Right atrium auricular region (tissue), 2 donors: ENCODE measurements at places on chromosomes 11 and 22.

DNA sequence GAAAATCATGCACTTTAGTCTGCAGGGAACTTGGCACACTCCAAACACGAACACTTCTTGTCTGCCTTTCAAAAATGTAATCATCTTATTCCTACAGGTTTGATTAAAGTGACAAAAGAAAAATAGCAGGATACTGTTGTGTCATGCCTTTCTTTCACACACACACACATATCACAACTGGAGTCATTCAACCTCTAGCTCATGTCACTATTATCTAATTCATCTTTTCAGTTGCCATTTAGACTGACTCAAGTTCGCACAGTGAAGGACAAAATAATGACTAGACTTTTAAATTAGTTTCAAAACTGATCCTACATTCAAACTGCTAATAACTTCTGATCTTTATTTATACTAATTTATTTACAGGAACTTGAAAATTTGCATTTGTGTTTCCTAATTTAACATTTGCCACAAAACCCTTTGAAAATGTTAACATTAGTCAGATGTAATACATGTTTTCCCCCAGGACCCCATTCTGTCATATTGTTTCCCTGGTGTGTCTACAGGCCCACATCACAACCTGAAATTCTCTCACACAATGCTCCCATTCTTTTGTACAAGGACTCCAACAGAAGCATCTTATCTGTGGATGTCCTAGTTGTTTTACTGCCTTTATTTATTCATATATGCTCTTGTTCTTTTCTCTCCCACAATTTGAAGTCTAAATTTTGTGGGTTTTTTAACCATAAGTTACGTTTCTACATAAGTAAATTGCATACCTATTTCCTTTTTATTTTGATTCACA is 171.1 kb downstream of the GRIA4 start:
- no peaks in the 10 kb centered on the region for H3K27me3 ChIP-seq
- H3K4me1 ChIP-seq: no peaks in the 10 kb centered on the region
- DNase-seq: no peak
- no peaks in the 10 kb centered on the region for H3K36me3 ChIP-seq

- DNase-seq: no peak
- no peak overlapping the region for H3K4me3 ChIP-seq
- H3K27me3 ChIP-seq: no peaks in the 10 kb centered on the region
Measured at GRCh38 chr11:111923951-111924350, 5.2 kb downstream of the C11orf52 start.

DNA sequence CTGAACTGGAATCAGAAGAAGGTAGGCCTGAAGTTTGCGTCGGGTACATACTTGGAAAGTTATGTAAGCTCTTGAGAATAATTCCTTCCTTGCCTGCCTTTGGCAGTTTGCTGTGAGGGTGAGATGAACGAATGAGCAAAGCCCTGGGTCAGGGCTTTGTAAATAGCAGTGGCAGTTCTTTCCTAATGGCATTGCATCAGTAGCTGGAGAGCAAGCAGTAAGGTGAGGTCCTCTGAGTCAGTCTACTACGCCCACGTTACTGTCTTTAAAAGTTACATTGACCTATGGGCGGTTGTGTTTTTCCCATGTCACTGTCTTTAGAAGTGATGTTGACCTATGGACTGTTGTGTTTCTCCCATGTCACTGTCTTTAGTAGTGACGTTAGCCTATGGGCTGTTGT is 179.1 kb upstream of the E2F8 start:
- H3K27ac ChIP-seq: no peak overlapping the region
- H3K4me1 ChIP-seq: no peaks in the 10 kb centered on the region
- H3K36me3 ChIP-seq: no peaks in the 10 kb centered on the region
- H3K4me3 ChIP-seq: no peak overlapping the region
- DNase-seq: no peak

DNA sequence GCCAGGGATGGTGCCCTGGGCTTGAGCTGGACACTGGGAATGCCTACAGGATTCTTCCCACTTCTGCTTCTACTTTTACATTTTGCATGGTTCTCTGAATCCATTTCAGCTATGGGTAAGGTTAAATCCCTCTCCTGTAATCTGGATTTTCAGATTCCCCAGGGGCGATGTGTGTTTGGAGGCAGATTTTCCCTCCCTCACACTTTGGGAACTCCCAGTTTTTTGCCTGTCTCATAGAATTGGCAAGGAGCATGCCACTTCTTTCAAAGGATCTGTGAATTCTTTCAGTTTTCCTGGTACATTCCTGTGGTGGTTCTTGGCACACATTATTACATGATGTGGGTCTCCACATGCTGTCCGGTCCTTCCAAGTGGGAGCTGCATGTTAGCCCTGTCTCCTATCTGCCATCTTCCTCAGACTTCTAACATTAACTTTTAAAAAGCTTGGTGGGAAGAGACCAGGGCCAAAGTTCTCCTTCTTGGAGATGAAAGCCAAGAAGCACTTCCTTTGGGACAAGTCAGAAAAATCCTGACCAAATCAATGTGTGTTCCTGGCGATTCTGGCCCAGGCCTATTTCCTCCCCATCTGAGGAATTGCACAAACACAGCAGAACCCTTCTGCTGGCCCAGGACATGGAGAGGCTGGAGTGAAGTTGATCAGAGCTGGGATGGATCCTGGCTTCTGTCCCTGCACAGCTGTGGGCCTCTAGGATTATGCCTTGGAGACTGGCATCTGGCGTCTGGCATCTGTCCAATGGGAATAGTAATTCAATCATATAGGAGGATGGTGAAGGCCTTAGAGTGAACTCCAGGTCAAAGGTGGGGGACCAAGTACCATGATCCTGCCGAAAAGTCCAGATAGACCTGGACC is 5.4 kb upstream of the APOL2 start:
- no peaks in the 10 kb centered on the region for H3K36me3 ChIP-seq
- H3K4me1 ChIP-seq: no peaks in the 10 kb centered on the region

DNA sequence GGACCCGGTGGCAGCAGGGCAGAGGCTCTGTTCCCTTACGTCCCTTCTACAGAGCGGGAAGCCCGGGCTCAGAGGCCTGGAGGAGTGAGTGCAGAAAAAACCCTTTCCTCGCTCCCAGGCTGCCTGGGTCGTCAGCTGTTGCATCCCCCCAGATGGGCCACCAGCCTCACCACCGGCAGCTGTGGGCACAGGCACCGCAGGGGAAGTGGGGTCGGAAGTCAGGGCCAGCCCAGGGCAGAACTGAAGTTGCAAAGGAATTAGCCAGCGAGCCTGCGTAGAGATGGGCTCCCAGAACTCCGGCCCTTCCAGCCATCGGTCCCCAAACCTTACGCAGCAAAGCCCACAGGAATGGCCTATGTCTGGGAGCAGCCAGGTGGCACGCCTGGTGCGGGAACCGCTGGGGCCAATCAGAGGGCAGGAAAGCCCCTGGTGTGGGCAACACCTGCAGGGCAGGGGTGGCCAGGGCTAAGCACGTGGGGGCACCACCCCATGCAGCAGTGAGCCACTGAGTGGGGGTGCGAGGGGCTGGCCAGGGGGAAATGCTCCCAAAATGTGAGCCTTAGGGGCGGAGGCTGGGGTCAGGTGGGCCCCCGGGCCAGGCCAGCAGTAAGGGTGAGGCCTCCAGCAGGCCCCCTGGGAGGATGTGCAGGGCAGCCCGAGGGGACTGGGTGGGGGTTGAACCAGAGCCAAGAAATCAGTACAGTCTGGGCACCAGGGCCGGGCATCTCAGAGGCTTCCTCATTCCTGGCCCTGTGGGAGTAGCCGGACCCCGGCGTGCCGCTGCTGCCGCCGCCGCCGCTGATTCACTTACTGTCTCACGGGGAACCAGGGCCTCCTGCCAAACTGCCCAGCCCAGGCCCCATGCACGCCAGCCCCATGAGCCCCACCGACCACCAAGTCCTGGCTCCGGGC is 58.2 kb downstream of the WNT7B start:
- H3K4me3 ChIP-seq: no peak overlapping the region
- no peaks in the 10 kb centered on the region for H3K4me1 ChIP-seq
- H3K36me3 ChIP-seq: no peaks in the 10 kb centered on the region
- DNase-seq: no peak
- no peak overlapping the region for H3K27ac ChIP-seq
- no peaks in the 10 kb centered on the region for H3K27me3 ChIP-seq

DNA sequence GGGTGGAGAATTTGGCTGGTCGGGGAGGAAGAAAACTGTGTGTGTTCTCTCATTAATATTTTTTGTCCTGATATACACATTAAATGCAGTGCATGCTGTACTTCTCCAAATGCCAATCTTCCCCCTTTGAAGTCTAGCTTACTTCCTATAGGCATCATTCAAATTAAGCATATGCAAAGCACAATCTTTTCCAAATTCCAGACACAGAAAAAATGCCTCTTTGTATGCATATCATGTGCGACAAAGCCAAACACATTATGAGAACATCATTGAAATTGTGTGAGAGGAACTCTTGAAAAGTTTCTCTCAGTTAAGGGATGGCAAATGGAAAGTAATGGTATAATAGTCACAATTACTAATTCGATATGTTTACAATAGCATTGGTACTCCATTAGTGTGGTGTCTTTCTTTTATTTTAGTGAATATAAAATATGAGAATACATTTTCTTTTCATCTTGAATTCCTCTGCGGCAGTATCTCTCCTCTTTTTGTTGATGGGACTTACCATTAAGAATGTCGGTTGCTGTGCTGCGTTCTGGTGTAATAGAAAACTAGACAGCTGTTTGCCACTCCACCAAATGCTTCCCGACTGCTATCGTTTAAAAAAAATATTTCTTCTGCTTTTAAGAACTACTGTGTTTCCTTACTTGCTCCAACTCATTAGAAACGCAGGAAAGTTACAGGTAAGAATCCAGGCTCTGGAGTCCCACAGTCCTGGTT is 19.3 kb upstream of the NRIP3 start:
- no peak for DNase-seq
- no peak overlapping the region for H3K4me3 ChIP-seq
- H3K27me3 ChIP-seq: no peaks in the 10 kb centered on the region
- H3K27ac ChIP-seq: no peak overlapping the region
- no peaks in the 10 kb centered on the region for H3K36me3 ChIP-seq

GRCh38 chr22:46454504-46455269 is 82.7 kb downstream of the CELSR1 start:
- H3K27ac ChIP-seq: no peak overlapping the region
- H3K4me1 ChIP-seq: peaks cover 23% of the 10 kb centered on the region
- H3K27me3 ChIP-seq: no peaks in the 10 kb centered on the region
- H3K36me3 ChIP-seq: no peaks in the 10 kb centered on the region
- H3K4me3 ChIP-seq: no peak overlapping the region

DNA sequence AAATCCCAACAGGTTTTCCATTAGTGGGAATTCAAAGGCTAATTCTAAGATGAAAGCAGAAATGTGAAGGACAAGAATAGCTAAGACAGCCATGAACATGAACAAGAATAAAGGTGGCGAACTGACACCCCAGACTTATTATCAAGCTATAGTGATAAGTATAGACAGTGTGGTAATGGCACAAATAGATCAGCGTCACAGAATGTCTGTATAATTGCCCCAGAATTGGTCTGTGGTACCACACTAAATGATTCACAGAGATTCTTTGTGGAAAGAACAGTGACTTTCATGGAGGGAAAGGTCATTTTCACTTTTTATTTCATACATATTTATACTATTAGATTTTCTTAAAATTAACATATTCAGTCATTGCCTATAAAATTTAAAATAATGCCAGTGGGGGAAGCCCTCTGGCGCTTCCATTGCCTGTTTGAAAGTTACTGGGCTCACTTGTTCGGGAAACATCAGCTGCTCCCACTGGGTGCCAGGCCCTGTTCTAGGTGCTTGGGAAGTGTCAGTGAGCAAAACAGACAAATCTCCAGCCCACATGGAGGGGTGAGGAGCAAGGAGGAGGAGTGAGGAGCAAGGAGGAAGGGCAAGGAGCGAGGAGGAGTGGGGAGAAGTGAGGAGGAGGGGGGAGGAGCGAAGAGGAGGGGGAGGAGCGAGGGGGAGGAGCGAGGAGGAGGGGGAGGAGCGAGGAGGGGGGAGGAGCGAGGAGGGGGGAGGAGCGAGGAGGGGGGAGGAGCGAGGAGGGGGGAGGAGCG is 11.3 kb upstream of the NLRP6 start:
- no peak for DNase-seq
- no peaks in the 10 kb centered on the region for H3K36me3 ChIP-seq
- no peaks in the 10 kb centered on the region for H3K4me1 ChIP-seq

GRCh38 chr22:27032091-27032761 is 374.8 kb downstream of the MIAT start:
- no peaks in the 10 kb centered on the region for H3K27me3 ChIP-seq
- H3K4me1 ChIP-seq: no peaks in the 10 kb centered on the region
- no peaks in the 10 kb centered on the region for H3K36me3 ChIP-seq

DNA sequence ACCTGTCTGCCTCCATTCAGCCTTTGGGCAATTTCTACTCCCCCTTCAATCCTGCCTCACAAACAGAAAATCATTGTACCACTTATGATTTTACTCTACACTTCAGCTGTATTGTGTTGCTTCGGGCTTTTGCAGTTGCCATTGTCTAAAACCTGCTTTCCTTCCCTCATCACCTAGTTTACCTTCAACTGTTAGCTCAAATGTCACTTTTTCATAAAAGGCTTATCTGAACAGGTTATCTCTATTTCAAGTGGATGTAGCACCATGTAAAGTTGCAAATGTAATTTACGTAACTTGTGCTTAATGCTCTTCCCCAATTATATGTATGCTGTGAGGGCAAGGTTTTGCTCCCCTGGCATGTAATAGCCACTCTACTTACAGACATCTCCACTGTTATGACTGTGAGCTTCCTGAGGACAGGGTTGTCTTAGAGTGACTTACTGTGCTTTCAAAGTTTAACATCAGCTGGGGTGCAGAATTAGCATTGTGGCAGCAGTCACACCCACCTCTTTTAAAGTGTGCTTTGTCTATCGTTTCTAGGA is 5.4 kb downstream of the RPS25 start:
- H3K4me1 ChIP-seq: peaks cover 21% of the 10 kb centered on the region
- no peak overlapping the region for H3K4me3 ChIP-seq
- DNase-seq: no peak

- no peak overlapping the region for H3K27ac ChIP-seq
- no peak overlapping the region for H3K4me3 ChIP-seq
- H3K36me3 ChIP-seq: no peaks in the 10 kb centered on the region
- DNase-seq: no peak
- no peaks in the 10 kb centered on the region for H3K27me3 ChIP-seq
Measured at GRCh38 chr11:130220311-130221035, 60.9 kb downstream of the ST14 start.

DNA sequence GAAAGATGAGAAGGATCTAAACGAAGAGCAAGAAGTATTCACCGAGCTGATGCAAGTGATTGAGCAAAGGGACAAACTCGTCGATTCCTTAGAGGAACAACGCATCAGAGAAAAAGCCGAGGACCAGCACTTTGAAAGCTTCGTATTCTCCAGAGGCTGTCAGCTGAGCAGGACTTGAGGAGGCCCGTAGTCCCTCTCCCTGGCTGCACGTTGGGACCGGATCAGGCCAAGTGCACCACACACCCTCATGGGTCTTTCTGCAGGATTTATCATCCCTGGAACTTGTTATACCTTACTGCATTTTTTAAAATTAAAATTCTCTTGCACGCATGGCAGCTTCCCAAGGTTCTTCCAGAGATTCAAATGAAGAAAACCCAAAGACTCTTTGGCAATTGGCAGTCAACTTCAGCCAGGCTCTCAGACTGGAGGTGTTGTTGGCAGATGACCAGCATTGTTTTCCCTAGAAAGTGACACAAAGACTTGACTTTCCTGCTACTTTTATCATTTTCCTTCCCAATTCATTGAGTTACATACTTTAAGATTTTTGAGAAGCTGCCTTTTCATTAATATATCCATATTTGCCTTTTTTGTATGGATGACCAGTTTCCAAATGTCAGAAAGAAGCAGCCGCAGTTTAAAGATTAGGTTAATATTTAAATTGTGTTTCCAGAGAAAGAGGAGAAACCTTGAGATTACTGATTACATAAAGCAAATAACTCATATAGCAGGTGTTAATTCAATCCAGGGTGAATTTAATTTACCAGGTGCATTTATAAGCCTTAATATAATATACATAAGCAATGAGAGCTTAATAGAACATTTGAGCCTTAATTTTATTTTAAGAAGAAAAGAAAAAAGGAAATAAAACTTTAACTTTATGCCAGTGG is 18.8 kb upstream of the PARVA start:
- H3K4me1 ChIP-seq: no peaks in the 10 kb centered on the region
- H3K36me3 ChIP-seq: no peaks in the 10 kb centered on the region
- DNase-seq: no peak
- H3K4me3 ChIP-seq: no peak overlapping the region
- H3K27me3 ChIP-seq: no peaks in the 10 kb centered on the region
